ENCODE measurements at places on chromosomes 7 and 10. TPM values are rescaled to one million over a fixed set of nuclear protein-coding genes. Genes with fewer than 3 reads are reported as not detected.

GRCh38 chr7:1883031-1883761, 213.1 kb downstream of the ELFN1 start:
- peak; percentile 82 for DNase-seq

- DNase-seq = no peak
These were observed 207.0 kb downstream of the SUGCT start for GRCh38 chr7:40341836-40342235.

- DNase-seq = peak; percentile 42
These were observed 99.6 kb downstream of the GRK5 start for GRCh38 chr10:119306986-119307392.

DNA sequence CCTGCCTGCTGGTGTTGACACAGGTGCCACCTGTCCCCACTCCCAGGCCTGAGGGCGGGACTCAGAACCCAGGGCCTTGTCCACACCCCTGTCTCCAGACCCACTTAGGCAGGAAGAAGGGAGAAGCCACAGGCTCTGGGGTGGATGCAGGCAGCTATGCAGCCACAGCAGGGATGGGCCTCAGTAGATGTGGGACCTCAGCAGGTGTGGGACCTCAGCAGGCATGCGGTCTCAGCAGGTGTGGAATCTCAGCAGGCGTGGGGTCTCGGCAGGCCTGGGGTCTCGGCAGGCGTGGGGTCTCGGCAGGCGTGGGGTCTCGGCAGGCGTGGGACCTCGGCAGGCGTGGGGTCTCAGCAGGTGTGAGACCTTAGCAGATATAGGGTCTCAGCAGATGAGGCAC, 118.0 kb upstream of the PITRM1 start:
- no peak for DNase-seq

DNA sequence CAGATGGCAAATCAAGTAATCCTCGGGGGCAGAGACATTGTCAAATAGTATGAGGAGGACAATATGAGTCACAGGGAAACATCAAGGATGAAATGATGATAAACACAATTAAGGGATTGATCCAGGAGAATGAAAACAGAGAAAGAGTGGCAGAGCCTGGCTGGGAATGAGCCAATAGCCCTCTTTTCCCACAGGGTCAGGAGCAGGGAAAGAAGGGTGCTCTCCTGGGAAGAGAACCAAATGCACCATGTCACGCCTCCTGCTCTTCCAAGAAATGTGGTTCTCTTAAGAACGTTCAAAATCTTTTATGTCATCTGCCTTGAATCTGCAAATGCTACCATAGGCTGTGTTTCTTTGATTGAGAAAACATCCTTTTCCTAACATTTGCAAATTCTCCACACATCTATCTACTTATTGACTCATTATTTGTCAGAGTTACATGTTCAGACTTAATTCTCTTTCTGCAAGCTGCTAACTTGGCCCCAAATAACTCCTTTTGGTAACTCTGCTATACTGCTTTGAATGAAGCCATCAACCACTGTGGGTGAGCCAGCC, 50.6 kb downstream of the HIPK2 start:
- peak; percentile 69 for DNase-seq

GRCh38 chr7:96131525-96131924, 190.4 kb downstream of the SLC25A13 start:
- DNase-seq = no peak

GRCh38 chr10:123472606-123473005, 193.5 kb upstream of the GPR26 start:
- DNase-seq = no peak

GRCh38 chr10:104966563-104967297, 325.6 kb downstream of the SORCS3 start:
- DNase-seq = no peak

DNA sequence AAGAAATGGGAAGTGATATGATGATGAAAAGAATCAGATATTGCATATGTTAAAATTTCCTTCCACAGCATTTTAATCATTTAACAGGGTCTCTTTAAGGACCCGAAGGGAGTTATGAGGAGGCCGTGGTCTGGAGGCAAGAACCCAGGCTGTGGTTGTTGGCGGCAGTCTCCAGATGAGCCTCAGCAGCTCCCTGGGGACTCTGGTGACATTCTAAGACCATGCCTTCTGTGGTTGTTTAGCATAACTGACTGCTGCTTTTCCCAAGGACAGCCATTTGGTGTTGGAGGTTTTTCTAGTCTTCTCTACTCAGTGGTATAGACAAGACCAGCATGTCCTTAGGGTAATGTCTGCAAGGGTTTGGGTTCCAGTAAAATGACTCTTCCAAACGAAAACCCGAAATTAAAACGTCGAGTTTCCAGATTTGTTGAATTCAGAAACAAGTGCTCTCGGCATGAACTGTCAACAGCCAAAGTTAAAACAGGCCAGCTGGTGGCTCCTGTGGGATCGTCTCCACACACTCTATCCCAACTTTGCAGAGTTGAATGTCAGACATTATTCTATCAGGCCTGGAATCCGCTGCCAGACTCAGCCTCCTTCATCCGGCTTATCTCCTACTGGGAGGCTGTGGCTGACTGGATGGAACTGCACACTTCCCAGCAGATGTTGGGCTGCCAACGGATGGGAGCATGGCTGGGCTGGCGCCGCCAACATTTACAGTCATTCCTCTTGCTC, 183.1 kb downstream of the TAX1BP1 start:
- DNase-seq = no peak

DNA sequence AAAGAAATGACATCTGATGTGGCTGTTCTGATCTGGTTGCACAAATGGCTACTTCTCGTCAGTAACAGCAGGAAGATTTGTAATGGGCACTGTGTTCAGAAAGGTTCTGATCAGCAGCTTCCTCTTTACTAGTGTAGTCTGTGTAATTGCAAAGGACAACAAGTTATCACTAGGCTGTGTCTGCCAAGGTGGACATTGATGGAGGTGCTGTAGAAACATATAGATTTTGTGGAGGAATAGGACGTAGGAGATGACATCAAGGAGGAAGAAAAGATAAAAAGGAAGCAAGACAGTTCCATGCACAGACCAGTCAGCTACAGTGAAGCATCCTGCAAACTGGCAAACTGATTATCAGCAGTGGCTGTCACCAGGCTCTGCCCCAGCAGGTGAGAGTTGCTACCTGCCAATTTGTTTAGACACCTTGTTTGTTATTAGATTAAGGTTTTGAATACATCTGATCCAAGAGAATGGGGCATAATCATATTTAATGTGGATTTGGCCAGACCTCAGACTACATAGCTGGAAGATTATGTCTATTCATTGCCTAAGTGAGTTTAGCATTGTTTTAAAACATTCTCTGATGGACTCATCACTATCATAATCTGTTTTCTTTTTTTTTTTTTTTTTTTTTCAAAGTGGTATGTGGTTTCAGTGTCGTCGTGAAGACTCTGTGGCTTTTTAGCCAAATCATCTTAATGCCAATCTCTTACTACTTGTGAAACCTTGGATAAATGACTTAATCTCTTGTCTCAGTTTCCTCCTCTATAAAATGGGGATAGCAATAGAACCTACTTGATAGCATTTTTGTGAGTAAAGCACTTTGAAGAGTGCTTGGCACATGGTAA, 417.9 kb upstream of the LRGUK start:
- DNase-seq = no peak

GRCh38 chr10:28763471-28764170, 86.3 kb downstream of the BAMBI start:
- DNase-seq = no peak

GRCh38 chr7:7051206-7051877, 131.0 kb upstream of the C1GALT1 start:
- no peak for DNase-seq

GRCh38 chr10:88500656-88501055, 82.5 kb downstream of the RNLS start:
- peak; percentile 51 for DNase-seq

Gene GARIN1A
- 0.18 TPM for total RNA-seq

Gene NPSR1
- not detected for total RNA-seq

Gene CDK14
- 28.1 TPM for total RNA-seq

Gene TMEM176B
- total RNA-seq = not detected

Gene USP6NL
- total RNA-seq = 11.9 TPM

Gene NYAP1
- total RNA-seq = 0.28 TPM

Gene ELN
- 2.2 TPM for total RNA-seq

All from IMR-90 (cell line).